D721Med (cell line): ENCODE measurements at places on chromosomes 1 and 21.

DNA sequence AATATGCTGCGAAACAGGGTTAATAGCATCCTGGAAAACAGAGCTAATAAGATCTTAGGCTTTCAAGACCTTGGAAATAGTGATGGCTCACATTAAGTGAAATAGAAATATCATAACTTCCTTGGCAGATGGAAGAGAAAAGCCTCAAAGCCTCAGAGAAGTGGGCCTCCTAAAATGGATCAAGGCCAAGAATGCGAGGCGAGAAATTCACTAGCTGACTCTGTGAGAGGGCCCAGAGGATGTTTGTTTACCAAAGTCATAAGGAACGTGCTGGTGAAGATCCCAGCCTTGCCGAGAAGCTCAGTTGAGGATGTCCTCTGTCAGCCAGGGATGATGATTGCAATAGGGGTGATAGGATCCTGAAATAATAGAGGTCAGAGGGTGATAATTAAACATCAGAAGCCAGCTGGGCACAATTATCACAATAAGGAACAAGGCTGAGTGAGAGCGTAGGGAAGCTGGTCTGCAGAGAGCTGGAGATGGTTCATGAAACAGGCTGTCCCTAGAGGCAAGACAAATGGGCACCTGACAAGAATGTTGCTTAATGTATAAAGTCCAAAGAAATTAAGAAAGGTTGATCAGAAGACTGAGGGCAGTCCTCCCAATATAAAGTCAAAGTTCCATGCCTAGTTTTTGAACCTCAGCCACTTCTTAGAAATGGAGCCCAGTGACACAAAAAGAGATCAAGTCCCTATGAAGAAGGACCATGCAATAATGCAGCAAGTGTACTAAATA lies 101.7 kb upstream of the COG2 start:
- DNase-seq: no peak

- peak; percentile 3 for DNase-seq
These were observed 33.9 kb downstream of the WDR4 start for GRCh38 chr21:42845296-42845965.

- DNase-seq: no peak
These were observed 4.7 kb upstream of the DENND2D start for GRCh38 chr1:111204983-111205713.

GRCh38 chr21:38488640-38489270 lies 9.5 kb downstream of the ERG start:
- no peak for DNase-seq

DNA sequence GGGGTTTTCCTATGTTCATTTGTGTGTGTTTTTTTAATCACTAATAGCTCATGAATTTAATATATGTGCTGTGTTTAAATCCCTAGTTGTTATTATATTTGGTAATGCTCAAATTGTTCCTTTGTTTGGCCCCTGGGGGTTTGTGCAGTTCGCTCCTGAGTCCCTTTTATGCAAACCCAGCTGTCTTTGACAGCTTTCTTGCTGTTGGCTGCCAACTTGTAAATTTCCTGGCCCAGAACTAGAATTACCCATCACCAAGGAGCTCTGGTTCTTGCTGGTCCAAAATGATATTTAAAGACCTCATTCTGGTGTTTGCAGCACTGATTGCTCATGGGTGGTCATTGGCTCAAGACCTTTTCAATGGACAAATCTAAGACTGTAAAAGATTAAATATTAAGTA lies 39.6 kb upstream of the PGBD5 start:
- no peak for DNase-seq

DNA sequence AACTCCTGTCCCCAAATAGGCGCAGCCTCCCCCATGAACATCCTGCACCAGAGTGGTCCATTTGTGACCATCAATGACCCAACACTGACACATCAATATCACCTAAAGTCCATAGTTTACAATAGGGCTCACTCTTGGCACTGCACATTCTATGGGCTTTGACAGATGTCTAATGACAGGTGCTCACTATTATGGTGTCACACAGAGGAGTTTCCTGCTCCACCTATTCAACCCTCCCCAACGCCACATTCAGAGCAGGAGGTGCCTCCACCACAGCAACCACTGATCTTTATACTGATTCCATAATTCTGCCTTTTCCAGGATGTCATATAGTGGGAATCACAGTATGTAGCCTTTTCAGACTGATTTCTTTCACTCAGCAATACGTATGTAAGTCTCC lies 24.2 kb downstream of the GNG4 start:
- DNase-seq: no peak

- no peak for DNase-seq
These were observed 633.8 kb downstream of the NCAM2 start for GRCh38 chr21:21631961-21632360.

GRCh38 chr1:46001081-46001785 lies 131.2 kb downstream of the PIK3R3 start:
- no peak for DNase-seq

DNA sequence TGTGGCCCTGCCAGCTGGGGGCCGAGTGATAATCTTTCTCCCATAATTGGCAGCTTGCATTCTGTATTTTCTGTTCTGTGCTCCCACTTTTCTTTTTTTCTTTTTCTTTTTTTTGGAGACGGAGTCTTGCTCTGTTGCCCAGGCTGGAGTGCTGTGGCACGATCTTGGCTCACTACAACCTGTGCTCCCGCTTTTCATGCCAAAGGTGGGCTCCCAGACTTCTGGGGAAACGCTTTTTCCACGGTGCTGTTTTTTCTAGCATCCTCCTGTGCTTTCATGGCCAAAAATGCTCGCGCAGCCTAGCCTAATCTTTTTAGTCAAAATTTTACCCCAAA lies 585 bp upstream of the AHCTF1 start:
- no peak for DNase-seq

- no peak for DNase-seq
These were observed 274.4 kb upstream of the FMN2 start for GRCh38 chr1:239817276-239817675.

DNA sequence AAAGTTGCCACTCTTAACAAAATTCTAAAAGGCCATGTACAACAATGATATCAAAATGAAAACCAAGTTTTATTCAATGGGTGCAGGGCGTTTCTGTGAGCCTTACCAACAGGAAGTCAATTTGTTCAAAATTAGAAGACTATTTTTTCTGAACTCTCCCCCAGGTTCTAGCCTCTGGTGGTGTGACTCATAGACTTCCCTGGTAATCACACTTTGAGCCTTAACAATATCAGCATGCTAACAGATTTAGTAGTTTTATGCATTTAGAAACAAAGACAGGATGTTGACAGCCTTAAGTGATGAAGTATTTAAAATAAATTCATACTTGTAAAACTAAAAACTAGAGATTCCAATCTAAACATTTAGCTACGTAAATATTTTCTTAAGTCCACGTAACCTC lies 88.4 kb downstream of the LRRC8C start:
- no peak for DNase-seq

DNA sequence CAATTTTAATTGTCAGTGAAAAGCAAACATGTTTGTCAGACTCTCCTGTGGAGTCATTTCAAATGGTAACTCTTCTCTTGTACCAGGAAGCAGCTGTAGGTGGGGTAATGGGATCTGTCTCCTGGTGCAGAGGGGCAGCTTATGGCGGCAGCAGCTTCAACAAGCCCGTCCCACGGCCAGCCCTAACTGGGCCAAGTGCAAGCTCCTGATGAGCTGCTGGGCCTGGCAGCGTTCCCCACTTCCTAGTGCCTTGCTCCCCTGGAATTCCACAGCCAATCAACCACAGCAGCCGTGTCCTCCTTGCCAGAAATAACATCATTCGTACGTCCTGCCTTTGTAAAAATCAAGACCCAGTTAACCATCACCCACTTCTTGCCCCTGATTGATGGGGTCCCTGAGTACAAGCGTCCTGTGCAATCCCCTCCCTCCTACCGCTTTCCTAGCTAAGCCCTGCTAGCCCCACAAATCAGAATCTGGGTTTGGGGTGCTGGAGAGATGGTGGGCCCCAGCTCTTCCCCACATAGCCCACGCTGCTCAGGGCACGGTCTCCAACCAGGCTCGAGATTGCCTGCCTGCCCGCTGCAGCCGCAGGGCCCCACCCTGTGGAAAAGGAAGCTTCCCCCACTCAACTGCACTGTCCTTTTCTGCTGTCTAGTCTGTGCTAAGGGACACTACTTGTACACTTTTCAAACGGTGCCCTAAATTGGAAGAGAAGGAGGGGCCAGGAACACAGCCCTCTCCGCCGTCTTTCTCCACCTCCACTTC lies 61.2 kb downstream of the TOR1AIP2 start:
- DNase-seq: no peak

DNA sequence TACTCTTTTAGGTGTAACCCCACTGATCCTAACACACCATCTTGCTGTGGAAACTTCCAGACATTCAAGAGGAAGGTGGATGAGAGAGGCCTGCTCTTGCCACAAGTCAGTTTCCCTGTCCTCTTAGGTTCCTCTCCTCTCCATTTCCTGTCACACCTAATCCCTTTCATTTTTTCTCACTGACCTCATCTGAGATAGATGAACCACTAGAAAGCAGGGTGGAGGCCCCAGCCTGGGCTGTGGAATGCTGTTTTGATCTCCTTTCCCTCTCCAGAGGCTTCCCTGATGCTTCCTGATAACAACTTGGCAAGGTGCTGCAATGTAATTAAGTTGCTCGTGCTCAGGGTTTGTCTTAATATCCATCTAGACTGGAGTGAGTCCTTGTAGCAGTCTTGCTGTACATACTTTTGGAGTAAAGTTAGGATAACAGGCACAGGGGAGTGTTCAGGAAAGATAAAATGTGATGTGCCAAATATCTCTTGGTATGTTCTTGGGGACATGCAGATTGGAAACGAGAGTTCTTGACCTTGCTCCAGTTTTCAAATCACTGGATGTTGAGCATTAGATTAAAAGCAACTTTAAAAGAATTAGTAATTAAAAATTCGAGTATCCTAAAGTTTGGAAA lies 11.2 kb downstream of the LRRC42 start:
- DNase-seq: no peak

DNA sequence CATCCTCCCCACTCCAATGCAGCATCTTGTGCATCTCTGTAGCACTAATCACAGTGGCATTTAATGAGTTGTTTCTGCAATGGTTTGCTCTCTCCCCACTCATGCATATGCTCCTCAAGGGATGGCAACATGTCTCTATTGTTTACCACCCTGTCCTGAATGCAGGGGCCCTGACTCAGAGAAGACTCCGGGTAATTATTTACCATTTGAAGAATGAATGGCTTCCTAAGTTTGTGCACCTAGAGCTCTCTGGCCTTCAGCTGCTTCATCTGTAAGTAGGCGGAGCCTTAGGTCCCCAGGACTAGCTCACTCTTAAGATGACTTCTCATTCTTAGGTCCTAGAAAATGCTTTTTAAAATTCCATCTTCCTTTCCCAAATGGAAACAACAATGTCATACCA lies 63.7 kb upstream of the IGSF21 start:
- DNase-seq: no peak

- DNase-seq: no peak
These were observed 234.7 kb upstream of the GJB5 start for GRCh38 chr1:34520111-34520510.

GRCh38 chr1:248892590-248892989 lies 13.4 kb upstream of the PGBD2 start:
- no peak for DNase-seq

GRCh38 chr1:157133426-157133825 lies 4.8 kb downstream of the ETV3 start:
- no peak for DNase-seq
